ENCODE measurements at places on chromosomes 12 and 14.
A peak's percentile ranks its signal among the peaks of the same experiment; 100 is the strongest.

DNA sequence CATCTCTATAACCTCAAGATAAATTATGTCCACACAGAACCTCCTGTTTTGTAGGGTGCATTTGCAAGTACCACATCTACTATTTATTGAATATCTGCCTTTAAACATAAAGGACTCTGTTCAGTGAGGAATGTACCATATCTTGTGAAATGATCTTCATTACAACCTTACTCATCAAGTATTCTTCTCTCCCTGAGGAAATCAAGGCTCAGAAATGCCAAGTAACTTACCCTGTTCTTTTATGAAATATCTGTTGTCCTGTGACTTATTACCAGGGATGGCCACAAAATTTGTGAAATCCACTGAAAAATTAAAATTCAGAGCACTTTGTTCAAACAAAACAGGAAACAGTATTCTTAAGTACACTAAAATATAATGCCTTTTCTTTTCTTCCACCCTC is 366.7 kb downstream of the GALC start:
- peak; percentile 4 for DNase-seq

- DNase-seq, result peak; percentile 70
These were observed 6.9 kb upstream of the DCN start for GRCh38 chr12:91189516-91189915.

DNA sequence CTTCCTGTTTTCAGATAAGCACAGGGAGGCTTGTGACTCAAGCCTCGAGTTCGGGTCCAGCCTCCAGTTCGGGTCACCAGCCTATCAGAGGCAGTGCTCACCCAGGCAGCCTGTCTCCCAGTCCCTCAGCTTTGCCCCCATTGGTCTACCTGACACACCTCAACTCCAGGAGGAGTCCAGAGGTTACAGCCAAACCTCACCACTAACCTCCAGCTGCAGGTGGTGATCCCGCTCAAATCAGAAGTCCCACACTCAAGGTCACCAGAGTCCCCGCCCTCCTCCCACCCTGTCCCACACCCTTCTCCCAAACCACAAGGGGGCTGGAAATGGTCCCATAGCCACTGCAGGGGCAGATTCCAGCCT is 42.1 kb downstream of the KDM2B start:
- DNase-seq, result peak; percentile 17

DNA sequence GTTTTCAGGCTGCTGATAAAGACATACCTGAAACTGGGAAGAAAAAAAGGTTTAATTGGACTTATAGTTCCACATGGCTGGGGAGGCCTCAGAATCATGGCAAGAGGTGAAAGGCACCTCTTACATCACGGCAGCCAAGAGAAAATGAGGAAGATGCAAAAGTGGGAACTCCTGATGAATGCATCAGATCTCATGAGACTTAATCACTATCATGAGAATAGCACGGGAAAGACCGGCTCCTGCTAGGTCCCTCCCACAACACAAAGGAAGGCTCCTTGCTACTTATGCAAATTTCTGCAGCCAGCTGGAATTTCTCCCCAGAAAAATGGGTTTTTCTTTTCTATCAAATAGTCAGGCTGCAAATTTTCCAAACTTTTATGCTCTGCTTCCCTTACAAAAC is 174.1 kb upstream of the RMST start:
- no peak for DNase-seq

DNA sequence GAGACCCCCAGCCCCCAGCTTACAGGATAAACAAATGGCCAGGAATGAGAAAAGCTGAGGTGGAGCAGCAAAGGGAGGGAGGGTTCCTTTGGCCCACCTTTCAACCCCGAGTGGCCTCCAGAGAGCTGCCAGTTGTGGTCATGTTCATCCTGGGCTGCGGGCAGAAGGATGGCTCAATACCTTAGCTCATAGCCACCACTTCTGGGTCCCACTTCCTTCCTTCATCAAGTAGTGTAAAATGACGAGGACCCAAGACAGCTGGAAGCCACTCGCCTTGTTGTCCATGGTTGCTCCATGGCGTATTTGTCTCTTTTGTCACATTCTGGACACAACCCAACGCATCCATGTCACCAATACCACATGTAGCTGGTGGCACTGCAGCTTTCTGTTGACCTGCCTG is 24.2 kb downstream of the CRACR2A start:
- no peak for DNase-seq

All from GM23248 (cell line).